Colonic mucosa (tissue), 4 donors: ENCODE measurements at places on chromosomes 6 and 20. TPM values are rescaled to one million over a fixed set of nuclear protein-coding genes. Genes with fewer than 3 reads are reported as not detected.

The CLPSL1 gene
- total RNA-seq: not detected

The OOEP gene
- not detected for total RNA-seq

The ZC2HC1B gene
- total RNA-seq: not detected

The CAGE1 gene
- not detected for total RNA-seq

The RSPH4A gene
- total RNA-seq: 0.11 TPM

The TMEM200A gene
- 20.4 TPM for total RNA-seq

DNA sequence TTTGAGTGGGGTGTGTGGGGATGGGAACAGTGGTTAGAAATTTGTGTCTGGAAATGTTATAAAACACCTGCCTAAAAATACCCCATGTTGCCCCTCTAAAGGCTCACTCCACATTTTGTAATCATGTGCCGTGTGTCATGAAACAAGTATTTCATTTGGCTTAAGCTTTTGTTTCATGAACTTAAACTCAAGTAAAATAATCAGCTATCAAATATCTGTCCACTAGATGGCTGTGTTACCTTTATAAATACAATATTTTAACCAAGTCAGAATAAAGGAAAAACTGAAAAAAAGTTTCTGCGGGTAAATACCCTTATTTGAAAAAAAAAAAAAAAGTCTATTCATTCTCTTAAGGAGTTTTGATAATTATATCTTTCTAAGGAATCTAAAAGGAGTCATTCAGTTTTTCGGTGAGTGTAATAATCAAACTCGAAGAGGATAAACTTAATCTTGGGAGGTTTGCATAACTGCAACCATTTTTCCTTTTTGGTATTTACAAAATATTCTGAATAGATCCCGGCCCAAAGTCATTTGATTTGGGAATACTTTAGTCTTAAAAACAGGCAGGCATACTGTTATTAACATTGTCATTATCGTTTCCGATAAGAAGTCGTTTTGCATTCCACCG, 29.9 kb upstream of the MTRF1L start:
- DNase-seq: no peak

DNA sequence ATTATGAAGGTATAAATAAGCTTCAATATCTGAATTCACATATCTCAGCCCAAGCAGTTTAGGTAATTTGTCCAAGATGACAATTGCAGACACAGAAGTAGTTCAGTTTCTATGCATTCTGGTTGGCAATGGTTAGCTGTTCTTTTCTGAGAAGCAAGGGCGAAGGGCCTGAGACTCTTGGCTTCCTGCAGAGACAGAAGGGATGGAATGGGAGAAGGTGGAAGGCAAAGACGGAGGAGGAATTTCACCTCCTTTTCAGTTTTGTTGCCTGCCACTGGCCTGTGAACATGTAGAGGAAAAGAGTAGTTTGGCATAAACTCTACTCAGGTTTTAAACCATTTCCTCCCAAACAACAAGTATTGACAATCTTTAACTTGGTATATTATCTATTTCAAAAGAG, 180.7 kb upstream of the HS3ST5 start:
- DNase-seq: no peak

GRCh38 chr6:10237298-10238038, 177.4 kb downstream of the TFAP2A start:
- DNase-seq: no peak

- no peak for DNase-seq
These were observed 3.5 kb downstream of the ANKRD60 start for GRCh38 chr20:58224974-58225373.

- no peak for DNase-seq
These were observed 156.9 kb downstream of the BMP7 start for GRCh38 chr20:57109571-57109953.

GRCh38 chr6:160239929-160240690, 18.5 kb downstream of the SLC22A2 start:
- DNase-seq: no peak

DNA sequence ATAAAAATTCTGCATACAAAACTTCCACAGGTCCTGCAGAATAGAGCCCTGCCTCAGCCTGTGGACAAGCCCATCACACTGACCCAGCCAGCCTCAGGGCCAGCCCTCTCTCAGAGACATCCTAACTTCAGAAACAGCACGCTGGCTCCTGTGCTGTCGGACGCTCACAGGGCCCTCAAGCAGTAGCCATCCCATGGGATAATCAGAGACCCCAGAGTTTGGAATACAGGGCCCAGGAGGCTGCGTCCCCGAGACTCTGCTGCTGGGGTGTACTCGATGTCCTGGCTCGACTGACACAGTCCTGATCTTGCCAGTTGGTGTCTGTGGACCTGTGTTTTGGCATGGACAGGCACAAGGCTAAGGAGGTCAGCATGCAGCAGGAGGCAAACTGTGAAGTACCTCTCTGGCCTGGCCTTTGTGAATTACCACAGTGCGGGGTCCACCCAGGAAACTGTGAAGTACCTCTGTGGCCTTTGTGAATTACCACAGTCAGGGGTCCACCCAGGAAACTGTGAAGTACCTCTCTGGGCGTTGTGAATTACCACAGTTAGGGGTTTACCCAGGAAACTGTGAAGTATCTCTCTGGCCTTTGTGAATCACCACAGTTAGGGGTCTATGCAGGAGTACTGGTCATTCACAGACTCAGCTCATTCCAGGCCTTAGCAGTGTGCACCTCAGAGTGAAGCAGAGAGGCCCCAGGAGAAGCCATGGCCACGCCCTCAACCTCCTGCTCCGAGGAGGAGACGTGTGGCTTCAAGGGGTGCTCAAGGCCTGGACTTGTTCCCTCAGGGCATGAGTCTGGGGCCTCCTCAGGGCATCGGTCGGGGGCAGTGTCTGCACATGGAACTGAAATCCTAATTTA, 212.4 kb downstream of the SYNDIG1 start:
- DNase-seq: no peak

DNA sequence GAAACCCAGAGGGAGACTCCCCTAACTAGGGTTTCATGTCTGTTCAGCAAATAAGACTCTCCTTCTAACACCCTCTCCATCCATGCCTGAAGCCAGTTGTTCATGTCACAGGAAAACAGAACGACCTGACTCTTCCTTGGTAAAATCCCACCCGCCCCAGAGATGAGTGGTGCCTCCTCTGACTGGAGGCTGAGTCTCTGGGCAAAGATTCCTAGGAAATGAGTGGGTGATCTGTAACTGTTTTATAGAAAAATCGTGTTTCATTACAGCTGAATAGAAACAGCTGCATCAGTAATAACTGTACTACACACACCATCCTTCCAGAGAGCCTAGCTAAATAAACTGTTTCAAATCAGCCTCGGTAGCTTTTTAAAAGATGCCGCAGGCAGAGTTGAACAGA, 37.4 kb upstream of the MRPS10 start:
- DNase-seq: no peak

DNA sequence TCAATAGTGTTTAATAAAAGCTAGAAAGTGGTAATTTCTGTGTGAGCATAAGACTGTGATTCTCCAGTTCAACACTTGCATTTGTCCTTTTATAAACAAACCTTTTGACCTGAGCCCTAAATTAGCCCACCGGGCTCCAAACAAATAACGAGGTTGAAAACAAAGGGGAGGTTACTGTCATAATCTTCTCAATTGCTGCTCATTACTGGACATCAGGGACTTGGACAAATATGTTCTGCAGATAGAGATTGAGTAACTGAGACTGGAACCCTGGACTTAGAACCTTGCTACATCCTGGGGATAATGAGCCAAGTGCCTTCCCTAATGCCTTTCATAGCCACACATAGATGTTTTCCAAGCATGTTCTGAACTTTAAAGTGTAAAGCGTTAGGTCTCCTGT, 84.2 kb upstream of the PCSK2 start:
- DNase-seq: no peak

DNA sequence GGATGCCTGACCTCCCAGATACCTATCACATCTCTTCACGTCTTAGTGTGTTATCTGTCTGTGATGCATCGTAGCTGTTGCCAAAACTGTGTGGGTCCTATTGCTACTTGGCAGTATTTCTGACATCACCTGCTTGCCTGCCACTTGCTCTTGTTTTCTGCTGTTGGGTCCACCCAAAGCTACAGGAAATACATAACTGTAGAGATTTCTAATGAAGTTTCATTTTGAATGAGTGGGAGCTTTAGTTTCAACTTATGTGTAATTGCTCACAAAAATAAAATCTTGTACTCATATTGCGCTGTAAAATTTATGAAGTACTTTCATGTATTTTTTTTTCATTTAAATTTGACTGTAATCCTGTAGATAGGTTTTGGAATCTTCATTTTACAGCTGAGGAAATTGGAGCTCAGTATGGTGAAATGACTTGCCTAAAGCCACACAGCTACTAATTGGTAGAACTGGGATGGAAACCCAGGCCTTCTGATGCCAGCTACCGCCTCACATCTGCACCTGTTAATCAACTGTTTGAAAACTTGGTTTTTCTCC, 113.6 kb upstream of the MAN1A1 start:
- no peak for DNase-seq

GRCh38 chr6:160253714-160254113, 4.9 kb downstream of the SLC22A2 start:
- no peak for DNase-seq

- no peak for DNase-seq
These were observed 44.9 kb downstream of the SNX9 start for GRCh38 chr6:157867981-157868380.

DNA sequence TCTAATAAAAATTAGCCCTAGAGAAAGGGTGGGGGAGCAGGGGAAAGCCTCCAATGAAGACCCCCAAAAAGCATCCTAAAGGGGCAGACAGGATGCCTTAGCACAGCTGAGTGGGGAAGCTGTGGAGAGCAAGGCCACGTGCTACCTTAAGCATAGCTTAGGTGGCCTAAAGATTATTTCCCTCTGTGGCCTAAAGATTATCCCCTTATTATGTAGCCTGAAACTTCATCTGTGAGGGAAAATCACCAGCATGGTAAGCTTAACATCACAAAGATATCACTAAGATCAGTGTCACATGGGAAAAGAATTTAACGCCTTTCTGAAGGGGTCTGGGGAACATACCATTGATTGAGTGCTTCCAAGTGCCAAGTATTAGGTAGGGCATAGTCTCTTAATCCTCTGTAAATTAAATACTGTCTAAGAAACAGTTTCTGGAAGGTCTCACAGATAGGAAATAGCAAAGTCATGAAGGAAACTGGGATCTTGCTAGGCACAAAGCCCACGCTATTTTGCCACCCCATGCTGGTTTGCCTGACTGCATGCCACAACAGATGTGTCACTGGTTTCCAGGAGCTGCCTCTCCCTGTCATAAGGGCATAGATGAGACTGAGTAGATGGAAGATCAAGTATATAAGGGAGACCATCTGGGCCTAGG, 170.0 kb downstream of the HACE1 start:
- no peak for DNase-seq

DNA sequence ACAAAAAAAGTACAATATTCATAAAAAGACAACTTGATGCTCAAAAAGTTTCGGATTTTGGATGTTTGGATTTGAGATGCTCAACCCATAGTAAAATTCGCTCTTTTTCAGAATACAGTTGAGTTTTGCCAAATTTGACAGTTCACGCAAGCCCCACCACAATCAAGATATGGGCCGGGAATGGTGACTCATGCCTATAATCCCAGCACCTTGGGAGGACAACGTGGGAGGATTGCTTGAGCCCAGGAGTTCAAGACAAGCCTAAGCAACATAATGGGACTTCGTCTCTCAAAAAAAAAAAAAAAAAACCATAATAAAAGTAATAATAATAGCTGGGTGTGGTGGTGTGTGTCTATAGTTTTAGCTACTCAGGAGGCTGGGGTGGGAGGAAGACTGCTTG, 51.3 kb downstream of the PHF20 start:
- DNase-seq: no peak

GRCh38 chr6:130513770-130514169, 148.0 kb downstream of the TMEM200A start:
- DNase-seq: peak; percentile 35

DNA sequence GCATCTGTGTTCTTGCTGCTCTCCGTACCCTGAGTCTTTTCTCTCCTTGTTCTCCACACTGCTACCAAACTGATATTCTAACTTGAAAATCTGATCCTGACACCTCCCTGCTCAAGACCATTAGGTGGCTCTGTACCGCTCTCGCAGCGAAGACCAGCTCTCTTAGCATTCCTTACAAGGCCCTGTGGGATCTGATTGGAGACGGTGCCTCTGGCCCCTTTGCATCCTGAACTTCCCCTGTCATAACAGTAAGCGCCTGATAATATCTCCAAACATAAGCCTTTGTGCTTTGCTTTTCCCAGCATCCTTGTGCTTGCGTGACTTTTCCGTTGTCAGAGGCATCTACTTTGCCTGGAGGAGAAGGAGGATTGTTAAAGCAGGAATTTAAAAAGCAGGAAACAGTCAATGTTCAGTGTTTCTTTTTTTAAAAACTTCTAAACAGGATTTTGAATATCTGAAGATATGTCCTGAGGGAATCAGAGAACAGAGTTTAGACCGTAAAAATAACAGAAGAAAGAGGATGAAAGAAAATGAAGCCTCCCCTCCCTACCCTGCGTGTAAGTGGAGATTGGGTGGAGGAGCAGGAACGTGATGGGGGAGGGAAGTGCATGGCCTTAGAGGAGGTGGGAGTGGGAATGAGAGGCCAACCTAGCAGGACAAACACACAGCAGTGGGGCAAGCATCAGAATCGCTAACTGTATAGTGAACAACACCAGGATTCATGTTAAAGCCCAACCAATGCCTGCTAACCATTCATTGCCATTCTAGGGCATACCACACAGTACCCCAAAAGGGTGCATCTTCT, 89.2 kb upstream of the STMND1 start:
- DNase-seq: no peak

DNA sequence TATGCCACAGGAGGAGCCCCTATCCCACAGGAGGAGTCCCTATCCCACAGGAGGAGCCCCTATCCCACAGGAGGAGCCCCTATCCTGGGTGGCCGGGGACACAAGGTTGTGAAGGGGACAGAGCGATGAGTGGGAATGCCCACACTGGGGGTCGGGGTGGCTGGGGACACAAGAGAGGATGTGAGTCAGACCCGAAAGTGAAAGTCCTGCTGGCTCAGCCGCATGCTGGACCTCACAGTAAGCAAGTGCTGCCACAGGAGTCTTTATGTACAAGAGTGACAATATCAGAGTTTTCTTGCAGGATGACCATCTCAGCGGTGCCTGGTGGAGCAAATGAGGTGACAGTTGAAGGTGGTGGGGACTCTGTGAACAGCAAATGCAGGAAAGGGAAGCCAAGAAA, 93.7 kb downstream of the PSMB1 start:
- no peak for DNase-seq

GRCh38 chr6:148339766-148340165, 2.9 kb upstream of the SASH1 start:
- DNase-seq: no peak

DNA sequence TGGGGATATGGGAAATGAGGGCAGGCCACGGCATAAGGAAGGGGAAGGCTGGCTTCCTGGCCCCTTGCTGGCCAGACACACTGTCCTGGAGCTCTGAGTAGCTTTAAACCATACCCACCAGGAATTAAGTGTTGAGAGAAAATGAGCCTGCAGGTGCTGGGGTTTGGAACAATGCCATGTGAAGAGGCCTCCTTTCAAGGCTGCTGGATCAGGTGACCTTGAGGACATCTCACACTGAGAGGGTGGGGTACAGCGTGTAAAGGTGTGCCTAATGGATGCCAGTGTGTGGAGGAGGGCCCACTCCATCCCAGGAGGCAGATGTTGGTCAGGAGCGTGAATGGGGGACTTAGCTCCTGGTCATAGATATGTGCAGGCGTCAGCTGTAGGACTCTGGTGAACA, 74.8 kb upstream of the MLN start:
- no peak for DNase-seq

GRCh38 chr6:98590997-98591396, 243.4 kb upstream of the POU3F2 start:
- DNase-seq: no peak
